NCI-H69 (cell line): ENCODE measurements at places on chromosomes 4 and X.

DNA sequence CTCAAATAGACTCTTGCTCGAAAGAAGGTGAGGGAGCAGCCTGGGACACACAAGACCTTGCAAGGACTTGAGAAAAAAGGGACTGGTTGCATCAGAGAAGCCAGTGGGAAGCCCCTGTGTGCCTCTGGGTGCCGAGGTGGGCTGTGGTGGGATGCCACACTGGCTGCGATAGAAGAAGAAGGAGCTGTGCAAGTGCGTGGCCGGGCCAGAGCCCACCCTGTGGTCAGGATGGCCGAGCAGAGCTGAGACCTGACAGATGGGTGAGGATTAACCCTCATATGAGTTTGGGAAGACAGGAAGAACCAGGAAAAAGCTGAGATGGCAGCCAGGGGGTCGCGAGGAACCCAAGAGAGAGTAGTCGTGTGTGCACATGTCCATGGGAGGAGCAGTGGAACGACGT is 44.6 kb upstream of the HGFAC start:
- no peak for DNase-seq

- no peak for DNase-seq
Observed at GRCh38 chr4:78437608-78438088, 113.9 kb upstream of the ANXA3 start.

DNA sequence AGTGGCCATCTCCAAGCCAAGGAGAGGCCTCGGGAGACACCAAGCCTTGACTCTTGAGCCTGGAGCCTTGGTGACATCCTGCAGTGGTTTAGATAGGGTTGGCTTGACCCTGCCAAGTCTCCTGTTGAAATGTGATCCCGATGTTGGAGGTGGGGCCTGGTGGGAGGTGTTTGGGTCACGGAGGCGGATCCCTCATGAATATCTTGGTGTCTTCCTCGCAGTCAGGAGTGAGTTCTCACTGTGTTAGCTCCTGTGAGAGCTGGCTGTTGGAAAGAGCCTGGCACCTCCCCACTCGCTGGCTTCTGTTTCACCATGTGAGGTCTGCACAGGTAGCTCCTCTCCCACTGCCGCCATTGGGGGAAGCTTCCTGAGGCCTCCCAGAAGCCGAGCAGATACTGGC is 38.8 kb downstream of the ADRA2C start:
- DNase-seq: no peak

DNA sequence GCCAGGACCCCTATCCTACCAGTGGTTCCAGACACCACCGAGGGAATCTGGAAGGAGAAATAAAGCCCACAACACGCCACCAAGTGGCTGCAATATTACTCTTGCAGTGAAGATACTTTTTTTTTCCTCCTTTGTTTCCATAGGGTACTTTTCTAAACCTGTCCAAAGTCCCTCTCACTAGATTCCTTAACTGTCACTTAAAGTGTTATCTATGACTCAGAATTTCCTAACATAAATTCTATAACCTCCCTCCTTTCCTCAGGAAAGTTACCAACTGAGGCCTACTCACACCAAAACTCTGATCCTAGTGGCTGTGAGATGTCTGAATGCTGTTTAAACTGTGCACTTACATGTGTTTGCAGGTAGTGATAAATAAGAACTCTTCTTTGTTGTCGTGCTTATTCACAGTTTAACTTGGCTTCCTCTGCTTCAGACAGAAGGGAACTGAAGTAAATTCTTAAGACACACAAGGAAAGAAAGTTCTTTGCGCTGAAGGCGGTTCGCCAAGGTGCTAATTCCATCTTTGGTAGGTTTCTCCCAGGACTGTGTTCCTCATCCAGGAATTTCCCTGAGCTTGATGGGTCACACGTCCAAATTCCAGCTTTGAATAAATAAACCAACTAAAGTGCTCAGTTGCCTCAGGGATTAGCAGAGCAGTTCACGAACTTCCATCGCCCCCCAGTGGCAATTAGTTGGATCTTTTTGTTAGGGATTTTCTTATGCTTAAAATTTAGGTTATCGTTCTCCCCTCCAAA is 10.7 kb upstream of the HCCS start:
- DNase-seq: peak; percentile 43

- no peak for DNase-seq
Observed at GRCh38 chr4:188201851-188202250, 62.6 kb downstream of the TRIML1 start.

- no peak for DNase-seq
Observed at GRCh38 chr4:183266371-183266770, 53.7 kb downstream of the CLDN22 start.

DNA sequence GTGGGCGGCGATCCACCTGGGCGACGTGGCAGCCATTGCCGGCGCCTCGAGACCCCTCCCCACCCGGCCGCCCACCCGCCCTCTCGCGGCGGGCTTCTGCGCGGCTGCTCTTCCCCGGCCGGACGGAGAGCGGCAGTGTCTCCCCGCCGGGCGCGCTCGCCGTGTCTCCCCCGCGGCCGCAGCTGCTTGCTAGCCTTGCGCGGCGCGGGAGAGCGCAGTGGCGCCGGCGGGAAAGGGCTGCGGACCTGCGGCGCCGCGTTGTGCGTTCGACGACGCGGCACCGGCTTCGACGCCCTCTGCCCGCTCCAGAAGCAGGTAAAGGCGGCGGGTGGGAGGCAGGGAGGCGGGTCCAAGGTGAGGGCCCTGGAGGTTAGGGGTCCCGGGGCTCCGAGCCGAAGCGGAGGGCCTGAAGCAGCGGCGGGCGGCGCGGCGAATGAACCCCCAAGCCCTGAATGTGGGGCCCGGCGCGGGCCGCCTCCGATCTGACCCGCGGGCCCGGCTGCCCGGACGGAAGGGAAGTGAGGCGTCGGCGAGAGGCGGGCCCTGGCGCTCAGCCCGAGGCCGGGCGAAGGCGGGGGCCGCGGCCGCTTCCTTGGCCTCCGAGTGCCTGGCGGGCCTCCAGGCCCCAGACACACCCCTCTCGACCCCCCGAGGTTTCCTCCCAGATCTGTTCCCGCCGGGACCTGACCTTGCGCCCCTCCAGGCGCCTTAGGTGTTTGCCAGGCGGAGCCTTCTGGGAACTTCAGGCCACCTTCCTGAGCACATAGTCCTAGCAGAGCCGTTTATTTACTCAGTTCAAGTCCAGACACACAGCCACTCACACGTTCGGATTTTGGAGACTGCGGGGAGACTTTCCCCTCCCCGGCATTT is at the start of gene N4BP2:
N4BP2 (plus strand) TSS at position 135 of the 870 bp plus-strand sequence. CDS start 40,491 bp downstream, outside the sequence.
- DNase-seq: peak; percentile 92

DNA sequence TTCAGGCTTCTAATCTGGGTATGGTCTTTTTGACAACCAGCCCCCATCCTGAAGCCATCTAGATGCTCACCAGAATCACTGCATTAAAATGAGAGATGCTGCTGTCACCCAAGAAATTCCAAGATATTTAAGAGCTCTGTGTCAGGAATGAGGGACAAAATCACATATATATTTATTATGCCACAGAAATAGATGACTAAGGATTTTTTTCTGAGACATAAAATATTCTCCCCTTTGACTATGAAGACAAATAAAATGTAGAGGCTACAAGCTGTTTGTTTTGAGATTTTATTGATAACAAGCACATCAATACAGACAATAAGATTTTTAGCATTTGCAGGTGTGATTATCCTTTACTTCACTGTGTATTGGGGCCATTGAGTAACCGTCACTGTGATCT is 77.4 kb downstream of the COMMD8 start:
- DNase-seq: no peak

DNA sequence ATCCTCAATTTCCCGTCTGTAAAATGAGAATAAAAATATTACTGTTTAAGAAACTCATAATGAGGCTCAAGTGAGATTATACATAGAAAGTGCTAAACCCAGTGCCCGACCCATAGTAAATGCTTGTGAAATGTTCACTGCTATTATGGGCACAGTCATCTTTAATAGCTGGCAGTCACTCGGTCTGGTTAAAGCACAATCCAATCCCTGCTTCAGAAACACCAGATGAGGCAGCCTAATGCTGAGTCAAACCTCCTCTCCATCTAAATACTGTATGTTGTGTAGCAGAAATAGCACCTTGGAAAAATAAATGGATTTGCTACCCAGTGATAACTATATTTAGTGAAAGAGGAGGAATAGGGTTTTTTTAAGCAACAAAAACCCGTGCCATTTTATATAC is 14.5 kb downstream of the EVC2 start:
- DNase-seq: no peak

- no peak for DNase-seq
Observed at GRCh38 chr4:123520325-123520724, 123.7 kb downstream of the SPRY1 start.

- DNase-seq: no peak
Observed at GRCh38 chrX:24702362-24703184, 8.9 kb downstream of the POLA1 start.

DNA sequence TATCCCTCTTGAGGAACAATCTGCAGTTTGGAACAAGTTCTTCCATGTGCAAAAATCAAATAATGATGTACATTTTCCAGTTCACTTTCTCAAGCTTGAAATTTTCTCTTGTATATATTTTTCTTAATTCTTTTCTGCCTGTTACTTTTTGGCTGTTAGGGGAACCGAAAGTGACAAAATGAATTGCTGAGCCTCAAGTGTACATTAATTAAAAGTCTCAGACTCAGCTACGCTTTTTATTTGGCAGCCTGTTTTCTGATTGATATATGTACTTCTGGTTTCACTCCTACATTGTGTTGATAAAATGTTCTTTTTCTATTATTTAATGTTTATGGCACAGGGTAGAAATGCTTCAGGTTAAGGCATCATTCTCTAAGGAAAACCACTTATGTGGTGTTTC is 999.5 kb downstream of the PDHA2 start:
- DNase-seq: no peak

DNA sequence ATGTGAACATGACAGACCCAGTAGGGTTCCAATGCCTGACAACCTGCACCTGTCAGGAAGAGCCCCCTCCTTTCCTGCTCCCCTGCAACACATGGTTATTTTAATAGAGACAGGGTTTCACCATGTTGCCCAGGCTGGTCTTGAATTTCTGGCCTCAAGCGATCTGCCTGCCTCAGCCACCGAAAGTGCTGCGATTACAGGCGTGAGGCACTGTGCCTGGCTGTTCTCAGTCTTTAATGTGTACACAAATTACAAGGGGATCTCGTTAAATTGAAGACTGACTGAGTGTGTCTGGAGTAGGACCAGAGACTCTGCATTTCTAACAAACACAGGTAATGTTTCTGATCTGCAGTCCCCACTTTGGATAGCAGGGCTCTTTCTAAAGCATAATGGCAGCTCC is 55.4 kb downstream of the NPNT start:
- peak; percentile 68 for DNase-seq

DNA sequence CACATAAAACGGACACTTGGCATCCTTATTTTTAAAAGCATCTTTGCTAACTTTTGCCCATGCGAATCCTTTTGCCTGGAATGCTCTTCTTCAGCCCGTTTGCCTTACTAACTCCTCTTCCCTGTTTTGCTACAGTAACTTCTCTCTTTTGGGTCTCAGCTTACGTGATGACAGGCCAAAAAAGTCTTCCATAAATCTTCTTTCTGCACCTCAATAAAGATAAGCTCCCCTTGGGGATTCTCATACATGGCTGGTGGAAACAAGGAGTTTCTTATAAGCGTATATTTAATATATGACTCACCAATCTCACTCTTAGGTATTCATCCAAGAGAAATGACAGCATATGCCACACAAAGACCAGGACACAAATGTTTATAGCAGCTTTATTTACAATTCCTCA is 192.7 kb downstream of the RCHY1 start:
- DNase-seq: no peak

- peak; percentile 16 for DNase-seq
Observed at GRCh38 chr4:173934933-173935620, 348.4 kb downstream of the FBXO8 start.

DNA sequence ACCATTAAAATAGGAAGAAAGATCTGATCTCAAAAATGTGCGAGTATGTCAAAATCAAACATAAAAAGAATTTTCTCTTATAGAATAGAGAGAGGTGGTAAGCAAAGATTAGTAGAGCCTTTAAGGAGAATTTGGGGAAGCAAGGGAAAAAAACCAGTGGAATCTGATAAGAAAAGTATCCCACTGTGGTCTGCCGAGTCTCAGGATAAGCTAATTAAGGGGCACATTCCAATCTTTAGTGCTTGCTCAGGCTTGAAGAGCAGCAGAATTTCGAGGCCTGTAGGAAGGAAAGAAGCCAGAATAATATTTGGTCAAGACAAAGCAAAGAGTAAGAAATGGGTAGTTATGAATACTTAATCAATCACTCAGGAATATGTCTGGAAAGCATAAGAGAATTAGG is 13.0 kb downstream of the STATH start:
- no peak for DNase-seq

- DNase-seq: no peak
Observed at GRCh38 chr4:108646706-108647105, 3.7 kb upstream of the OSTC start.

DNA sequence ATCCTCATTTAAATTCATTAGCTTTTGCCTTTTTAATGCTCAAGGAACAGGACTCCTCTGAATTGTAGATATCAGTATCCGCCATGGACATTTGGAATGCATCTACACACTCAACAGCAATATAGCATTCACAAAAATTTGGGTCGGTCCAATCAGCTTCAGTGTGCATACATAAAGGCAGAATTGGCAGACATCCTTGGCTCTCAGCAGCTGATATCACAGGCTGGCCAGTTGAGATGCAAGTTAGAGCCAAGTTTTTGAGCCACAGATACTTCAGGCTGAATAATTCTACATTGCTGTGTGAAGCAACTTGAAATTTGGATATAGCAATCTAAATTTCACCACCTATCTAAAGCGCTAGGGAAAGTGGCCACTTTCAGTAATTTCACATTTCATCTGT is 821.1 kb downstream of the PCDH19 start:
- DNase-seq: no peak

GRCh38 chr4:114577386-114577785 is 21.2 kb upstream of the UGT8 start:
- DNase-seq: no peak

DNA sequence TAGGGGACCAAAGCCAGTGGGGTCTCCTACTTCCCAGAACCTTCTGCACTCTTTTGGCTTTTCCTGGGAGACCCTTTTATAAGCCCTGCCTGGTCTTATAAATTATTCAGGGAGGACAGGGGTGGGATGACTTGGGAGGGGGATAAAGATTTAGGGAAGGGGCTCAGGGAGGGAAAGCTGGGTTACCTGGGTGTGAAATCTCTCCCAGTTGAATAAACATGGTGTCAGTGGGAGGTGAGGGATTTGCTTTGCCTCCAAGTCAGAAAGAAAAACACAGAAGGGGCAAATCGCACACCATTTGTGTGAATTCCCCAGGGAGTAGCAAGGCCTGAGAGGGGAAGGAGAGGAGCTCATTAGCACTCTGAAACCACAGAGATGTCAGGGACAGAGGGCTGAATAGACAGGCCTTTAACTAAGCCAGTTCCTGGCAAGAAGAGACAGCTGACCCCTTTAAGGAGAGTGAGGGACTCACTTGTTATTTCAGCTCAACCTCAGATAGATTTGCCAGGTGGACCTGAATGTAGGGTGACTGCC is at the start of gene RIPPLY1:
RIPPLY1 (minus strand) TSS at position 51 of the 534 bp plus-strand sequence. CDS start 54 bp downstream, outside the sequence.
- peak; percentile 64 for DNase-seq

DNA sequence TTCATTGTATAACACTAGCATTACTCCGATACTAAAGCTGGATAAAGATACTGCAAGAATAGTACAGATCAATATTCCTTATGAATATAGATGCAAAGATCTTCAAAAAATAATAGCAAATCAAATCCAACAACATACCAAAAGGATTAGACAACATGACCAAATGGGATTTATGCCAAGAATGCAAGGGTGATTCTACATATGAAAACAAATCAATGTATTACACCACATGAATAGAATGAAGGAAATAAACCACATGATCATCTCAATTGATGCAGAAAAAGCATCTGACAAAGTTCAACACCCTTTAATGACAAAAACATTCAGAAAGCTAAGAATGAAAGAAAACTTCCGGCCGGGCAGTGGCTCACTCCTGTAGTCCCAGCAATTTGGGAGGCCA is 42.8 kb downstream of the CUL4B start:
- DNase-seq: no peak

- no peak for DNase-seq
Observed at GRCh38 chrX:106278951-106279350, 110.8 kb downstream of the PWWP3B start.
